ENCODE measurements at places on chromosomes 1 and 21.

DNA sequence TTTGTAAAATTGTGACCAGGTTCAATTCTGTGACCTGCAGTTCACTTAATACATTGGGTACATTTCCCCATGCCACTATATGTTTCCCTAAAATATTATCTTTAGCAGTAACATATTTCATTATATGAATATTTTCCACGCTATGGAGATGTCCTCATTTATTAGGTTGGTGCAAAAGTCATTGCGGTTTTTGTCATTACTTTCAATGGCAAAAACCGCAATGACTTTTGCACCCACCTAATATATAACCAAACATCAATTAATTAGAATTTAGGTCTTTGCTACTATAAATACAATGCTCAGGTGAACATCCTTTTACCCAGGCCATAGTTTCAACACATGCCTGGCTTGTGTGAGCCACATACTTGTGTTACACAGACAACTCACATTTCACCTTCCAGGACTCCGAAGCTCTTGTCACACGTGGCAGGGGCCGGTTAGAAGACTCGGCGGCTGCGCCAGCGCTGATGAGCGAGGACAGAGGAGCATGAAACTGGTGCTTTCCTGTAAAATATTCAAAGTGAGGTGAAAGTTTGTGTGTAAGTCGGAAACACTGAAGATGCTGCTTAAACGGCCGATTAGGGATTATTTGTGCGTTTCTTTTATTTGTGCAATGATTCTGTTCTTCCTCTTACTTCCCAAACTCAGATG is 215.5 kb downstream of the KIF26B start:
- DNase-seq: no peak

GRCh38 chr1:218851586-218851985 is 322.1 kb upstream of the LYPLAL1 start:
- DNase-seq: no peak

GRCh38 chr1:20070357-20070756 is 363 bp downstream of the PLA2G5 start:
- DNase-seq: no peak

DNA sequence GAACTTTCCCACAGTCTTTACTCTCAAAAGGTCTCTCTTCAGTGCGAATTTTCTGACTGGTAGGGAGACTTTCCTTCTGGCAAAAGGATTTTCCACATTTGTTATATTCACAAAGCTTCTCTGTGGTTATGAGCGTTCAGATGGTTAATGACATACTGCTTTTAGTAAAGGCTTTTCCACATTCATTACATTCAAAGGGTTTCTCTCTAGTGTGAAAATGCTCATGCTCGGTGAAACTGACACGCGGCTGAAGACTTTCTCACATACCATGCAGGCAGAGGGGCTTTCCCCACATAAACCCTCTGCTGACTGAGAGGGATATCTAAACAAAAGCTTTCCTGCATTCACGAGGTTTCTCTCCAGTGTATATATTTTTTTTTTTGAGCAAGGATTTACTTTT is 9.9 kb upstream of the KLF18 start:
- DNase-seq: no peak

- DNase-seq: no peak
Observed at GRCh38 chr1:10267921-10268320, 57.6 kb downstream of the KIF1B start.

DNA sequence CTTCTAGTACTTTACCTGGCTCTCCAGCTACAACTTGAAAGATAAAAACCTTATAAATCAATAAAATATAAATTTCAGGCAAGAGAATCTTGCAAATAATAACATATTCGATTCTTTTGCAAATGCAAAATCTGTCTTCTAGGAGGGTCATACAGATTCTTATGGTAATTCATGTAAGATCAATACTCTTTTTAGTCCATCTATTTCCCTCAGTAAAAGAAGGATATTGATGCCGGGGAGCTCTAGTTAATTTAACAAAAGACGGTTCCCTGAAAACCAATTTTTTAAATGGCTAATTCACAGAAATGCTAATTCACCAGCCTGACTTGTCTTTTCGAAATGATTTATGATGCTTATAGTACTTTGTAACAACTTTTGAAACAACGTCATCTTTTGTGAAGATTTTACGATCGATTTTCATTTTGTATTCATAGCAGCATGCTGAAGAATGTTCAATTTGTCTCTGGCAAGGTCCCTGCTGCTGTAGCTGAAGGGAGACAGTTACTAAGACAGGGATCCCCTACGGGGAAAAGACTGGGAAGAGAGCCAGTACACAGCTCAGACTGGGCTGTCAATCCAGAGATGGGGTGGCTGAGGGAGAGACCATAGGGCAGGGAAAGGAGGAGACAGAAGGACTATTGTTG is 90.6 kb upstream of the SPAG17 start:
- no peak for DNase-seq

DNA sequence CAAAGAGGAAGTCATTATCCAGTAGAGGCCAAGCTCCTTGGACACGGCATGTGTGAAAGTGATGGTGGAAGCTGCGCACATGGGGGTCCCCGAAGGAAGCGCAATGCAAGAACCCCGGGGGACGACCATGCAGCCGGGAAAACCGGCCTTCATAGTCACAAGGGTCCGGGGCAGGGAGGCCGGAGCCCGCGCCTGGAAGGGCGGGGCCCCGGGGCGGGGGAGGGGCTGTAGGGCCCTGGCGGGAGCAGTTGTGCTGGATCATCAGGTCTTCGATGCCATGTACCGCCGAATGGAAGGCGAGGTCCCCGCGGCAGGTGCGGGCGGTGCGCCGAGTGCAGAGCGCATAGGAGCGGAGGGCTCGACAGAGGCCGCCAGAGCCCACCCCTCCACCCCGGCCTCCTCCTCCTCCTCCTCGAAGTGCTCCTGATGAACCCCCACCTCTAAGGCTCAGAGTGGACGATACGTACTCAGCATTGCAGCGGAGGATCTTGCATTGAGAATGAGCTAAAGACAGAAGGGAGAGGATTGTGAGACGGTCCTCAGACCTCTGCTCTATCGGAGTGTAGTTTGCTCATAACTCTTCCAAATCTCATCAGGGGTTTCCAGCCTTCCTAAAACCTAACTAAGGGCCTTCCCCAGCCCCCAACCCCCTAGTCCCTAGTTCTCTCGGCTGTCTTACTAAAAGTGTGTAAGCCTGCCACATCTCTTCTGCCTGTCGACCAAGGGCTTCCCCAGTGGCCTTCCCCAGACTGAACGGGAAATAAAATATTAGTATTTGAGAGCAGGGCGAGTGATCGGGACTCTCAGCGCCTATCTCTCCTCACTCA is 2.1 kb downstream of the HJV start:
- no peak for DNase-seq

- no peak for DNase-seq
Observed at GRCh38 chr1:87278825-87279535, 49.7 kb upstream of the LMO4 start.

- DNase-seq: no peak
Observed at GRCh38 chr1:88398338-88398737, 285.7 kb upstream of the PKN2 start.

GRCh38 chr1:167748906-167749305 is 27.1 kb downstream of the MPZL1 start:
- DNase-seq: no peak

DNA sequence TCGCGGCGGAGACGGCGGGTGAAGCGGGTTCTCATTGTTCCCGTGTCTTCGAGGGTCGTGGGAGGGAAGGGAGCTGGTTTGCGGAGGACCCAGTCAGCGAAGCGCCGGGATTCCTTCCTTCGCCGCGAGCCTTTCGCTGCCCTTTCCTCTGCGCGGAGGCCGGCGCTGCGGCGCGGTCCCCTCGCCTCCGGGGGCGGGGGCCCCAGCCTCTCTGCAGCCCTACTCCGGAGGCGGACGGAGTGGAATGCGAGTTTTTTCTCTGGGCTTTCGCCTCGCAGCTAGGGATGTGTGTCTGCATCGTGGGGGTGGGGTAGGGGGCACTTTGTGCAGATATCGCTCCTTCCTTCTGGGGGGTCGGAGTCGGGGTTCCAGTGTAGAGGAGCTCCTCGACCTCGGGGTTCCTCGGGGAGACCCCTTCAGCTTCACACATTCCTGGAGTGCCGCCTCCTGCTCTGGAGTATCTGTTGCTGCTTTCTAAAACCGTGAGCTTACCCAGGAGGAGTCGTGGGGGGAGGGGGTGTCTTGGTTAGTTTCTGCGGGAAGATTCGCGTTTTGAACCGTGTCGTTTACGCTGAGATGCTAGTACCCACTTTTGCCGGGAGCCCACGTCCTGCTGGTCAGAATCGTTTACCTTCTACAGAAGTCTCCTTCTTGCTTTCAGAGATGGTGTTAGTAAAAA is 595 bp downstream of the RNF2 start:
- peak; percentile 42 for DNase-seq

DNA sequence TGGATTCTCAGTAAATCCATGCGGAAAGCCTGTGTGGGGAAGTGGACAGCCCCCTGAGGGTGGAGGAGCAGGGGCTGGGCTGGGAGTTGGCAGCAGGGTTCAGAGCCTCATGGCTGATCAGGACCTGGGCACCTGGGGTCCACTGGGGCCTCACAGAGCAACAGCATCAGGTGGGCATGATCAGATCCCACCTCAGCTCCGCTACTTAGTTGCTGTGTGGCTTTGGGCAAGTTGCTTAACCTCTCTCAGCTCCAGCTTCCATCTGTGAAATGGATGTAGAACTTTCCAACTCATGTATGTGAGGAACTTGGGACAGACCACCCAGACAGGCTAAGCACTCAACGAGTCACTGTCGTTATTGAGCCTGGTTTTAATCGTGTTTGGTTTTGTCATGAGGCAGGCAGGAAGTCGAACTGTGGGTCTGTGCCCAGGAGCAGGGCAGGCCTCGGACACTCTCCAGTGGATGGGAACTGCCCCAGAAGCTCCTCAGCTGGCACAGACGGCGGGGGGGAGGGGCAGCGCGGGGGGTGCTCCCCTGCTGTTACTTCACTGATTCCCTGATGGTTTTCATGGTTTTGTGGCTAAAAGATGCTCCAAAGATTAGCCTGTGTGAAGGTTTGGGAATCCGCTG is 155.8 kb upstream of the TMEM51 start:
- no peak for DNase-seq

DNA sequence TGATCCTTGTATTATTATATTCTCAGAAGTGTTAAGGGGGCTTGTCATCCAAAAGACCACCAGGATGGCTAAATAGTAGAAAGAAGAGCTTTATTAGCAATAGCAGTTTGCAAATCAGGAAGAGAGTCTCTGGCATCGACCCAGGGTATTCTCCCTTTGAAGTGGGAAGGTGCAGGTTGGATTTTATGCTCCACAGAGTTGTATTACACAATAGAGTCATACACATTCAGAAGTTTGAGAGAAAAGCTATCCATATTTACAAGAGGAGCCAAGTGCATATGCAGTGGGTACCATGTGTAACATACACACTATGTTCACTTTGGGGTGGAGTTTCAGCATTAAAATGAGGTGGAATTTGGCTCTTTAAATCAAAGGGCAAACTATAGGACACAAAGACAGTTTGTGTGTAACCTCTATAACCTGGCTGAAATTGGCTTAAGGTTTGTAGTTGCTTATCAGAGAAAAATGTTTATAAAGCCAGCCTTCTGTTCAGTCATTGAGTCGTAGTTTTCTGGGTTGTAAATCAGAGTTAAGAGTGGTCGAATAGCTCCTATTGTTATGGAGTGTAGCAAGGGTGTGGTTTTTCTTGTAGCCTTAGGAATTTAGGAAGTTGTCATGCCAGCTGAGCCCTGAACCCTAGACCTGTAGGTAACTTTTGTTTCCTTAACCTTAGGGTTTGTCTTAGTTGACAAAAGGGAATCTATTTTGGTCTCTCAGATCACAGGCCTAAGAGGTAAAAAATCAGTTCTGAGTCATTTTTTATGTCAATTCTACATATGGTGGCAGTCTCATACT is 125.3 kb downstream of the DNM3 start:
- DNase-seq: no peak

DNA sequence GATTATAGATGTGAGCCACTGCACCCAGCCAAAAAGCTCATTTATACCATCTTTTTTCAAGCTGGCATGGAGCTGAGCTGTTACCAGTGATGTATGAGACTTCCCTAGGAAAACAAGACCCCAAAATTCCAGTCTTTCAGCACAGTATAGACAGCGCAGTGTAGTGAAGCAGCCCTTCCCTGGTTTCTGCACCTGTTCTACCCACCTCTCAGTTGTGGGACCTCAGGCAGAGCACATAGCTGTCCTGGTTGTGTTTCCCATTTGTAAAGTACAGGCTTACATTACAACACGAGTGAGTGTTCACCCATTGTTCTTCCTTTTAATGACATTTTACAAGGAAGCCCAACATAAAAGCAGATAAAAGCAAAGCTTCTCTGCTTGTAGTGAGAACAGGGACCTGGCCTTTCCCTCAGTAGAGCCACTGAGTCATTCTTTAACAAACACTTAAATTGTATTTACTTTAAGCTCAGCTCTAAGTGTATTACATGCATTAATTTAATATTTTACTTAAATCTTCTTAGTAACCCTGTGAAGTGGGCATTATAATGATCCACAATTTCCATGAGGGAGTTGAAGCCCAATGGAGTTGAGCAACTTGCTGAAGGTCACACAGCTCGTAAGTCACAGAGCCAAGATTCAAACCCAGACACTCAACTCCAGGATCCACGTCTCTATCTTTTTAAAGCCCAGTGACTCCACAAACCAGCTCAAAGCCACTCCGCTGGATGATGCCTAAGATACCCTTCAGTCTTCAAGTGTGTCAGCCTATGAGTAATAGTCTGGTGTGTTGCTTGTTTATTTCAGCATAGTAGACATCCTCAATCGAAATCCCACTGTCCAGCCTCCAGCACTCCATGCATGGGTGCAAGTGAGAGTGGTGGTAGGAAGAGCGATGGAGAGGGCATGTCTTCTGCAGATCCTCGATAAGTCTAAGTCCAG is 40.5 kb upstream of the CAPZB start:
- DNase-seq: no peak

- DNase-seq: no peak
Observed at GRCh38 chr1:89331890-89332289, 32.0 kb upstream of the GBP6 start.

Measured in nucleus accumbens (tissue), 56 donors.